Femur (tissue), 1 donor: ENCODE measurements at places on chromosomes 2 and 18.
A peak's percentile ranks its signal among the peaks of the same experiment; 100 is the strongest.

DNA sequence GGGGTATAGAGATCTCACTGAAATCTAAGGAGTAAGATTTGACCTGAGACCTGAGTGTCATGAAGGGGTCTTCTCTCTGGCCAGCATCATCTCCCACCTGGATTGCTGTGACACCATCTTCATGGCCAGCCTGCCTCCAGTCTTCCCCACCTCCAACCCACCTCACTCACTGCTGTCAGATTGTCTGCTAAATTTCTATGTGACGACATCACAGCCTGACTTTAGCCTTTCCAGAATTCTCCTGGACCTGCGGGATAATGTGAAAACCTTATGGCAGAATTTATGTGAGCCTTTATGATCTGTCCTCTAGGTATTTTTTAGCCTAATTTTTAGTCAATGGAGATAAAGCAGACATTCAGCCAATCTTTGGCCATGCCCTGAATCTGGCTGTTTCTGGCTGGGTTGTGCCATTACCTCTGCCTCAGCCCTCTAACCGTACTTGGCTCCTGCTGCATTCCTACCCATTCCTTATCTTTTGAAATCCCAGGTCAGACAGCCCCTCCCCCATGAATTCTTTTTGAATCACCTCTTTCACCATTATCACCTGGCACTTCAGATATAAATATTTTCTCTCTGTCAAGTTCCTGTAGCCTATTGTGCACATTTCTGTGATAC is 66.4 kb upstream of the MMADHC start:
- no peak for DNase-seq

GRCh38 chr2:220432645-220433044 is 805.2 kb downstream of the SLC4A3 start:
- DNase-seq, result no peak

- no peak for DNase-seq
Observed at GRCh38 chr2:232667989-232668583, 29.0 kb upstream of the GIGYF2 start.

DNA sequence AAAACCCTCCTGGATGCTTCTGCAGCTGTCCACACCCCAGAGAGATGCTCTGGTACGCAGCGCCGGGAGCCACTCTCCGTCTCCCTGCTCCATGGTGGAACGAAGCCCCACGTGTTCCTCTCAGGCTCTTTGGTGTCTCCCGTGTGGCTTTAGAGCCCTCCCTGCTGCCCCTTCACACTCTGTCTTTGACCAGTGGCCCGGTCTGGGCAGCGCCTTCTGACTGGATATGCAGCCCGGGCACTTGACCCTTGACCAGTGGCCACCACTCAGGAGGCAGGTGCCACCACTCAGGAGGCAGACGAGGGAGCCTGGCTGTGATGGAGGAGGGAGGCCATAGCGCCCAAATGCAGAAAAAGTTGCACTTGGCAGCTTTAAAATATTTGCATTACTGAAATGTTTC is 214.5 kb upstream of the SALL3 start:
- no peak for DNase-seq

GRCh38 chr2:1101982-1102590 is 151.4 kb downstream of the SNTG2 start:
- no peak for DNase-seq

DNA sequence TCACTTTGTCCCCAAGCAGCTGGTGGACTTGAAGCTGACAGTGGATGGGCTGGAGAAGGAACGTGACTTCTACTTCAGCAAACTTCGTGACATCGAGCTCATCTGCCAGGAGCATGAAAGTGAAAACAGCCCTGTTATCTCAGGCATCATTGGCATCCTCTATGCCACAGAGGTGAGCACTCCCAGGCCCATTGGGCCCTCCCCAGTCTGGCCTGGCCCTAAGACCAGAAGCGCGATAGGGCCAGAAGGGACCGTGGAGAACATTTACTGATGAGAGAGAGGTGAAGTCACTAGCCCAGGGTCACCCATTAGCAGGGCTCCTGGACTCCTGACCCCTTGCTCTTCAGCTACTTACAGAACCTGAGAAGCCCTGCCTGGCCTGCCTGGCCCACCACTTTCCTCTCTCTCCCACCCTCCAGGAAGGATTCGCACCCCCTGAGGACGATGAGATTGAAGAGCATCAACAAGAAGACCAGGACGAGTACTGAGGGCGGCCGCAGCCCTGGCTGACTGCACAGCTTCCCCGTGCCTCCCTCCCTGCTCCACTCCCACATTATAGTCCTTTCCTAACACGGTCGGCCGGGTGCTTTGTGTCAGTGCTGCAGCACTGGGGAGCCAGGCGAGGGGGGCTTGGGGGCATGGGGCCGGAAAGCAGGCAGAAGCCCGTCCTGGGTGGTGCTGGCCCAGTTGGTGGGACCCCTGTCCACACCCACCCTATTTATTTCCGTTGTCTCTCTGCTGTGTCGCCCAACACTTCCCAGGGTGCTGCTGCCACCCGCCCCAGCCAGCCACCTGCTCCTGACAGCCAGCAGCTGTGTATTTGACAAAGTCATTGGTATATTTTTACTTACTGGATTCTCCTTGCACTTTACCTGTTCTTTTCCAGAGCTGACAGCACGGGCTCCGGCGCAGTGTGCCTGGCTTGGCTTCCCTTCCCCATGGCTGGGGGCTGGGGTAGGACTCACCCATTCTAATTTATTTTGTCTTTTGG is 6.6 kb upstream of the TMEM214 start:
- DNase-seq, result no peak

GRCh38 chr2:146927080-146927711 is 917.6 kb upstream of the ACVR2A start:
- peak; percentile 68 for DNase-seq

DNA sequence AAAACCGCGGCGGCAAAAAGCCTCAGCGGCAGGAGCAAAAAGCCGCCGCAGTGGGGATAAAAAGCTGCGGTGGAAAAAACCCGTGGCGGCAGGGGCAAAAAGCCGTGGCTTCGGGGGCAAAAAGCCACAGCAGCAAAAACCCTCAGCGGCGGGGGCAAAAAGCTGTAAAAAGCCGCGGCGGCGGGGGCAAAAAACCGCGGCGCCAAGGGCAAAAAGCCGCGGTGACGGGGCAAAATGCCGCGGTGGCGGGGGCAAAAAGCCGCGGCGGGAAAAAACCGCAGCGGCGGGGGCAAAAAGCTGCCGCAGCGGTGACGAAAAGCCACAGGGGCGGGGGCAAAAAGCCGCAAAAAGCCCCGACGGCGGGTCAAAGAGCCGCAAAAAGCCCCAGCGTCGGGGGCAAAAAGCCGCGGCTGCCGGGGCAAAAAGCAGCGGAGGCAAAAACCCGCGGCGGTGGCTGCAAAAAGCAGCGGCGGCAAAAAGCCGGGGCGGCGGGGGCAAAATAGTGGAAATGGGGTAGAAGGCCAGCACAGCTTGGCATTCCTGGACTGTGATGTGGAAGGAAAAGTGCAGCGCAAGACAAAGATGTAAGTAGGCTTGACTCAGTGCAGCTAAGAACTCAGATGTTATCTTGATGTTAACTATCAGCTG is 151.8 kb downstream of the ANKRD30BL start:
- DNase-seq, result peak; percentile 11
